Stimulated activated CD8-positive, alpha-beta memory T cell treated with anti-CD3 and anti-CD28 coated beads, Interleukin-4, amount 100 ng/mL, for 4 hours (primary cell): ENCODE measurements at places on chromosomes 6 and 20.

GRCh38 chr6:143157131-143157530 is 96.4 kb downstream of the AIG1 start:
- no peak for DNase-seq

DNA sequence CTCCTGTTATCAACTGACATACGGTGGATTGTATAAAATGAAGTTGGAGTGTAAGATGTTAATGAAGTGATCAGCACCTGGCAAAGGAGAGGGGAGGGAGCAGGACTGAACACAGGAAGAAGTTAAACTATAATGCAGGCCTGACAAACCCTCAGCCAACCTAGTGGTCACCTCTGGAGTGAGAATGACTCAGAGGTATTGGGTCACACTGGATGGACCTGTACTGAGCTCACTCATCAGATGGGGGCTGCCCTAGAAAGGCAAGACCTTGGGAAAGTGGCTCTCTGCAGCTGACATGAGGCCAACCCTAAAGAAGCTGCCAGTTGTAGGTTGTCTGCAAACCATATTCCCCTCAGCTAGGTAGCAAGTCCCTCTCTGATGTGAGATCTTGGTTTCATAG is 193.3 kb upstream of the HTR1E start:
- DNase-seq: no peak

GRCh38 chr20:22795871-22796270 is 211.5 kb upstream of the FOXA2 start:
- DNase-seq: no peak

DNA sequence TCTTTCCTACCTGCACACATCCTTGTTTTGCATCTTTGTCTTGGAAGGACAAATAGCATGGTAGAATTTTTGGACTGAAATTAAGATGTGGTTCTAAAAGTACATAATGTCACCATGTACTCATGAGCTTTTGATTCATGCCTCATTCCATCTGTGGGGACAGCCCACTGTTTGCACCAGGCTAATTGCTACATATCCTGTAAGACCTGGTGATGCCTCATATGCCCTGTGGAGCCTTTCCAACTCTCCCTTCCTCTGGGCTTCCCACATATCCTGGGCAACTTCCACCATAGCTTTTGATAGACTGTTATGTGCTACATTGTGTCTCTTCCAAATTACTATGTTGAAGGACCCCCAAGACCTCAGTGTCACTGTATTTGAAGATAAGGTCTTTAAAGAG is 213.6 kb upstream of the PREP start:
- no peak for DNase-seq

GRCh38 chr6:64383277-64383676 is 747.7 kb downstream of the PHF3 start:
- no peak for DNase-seq
